Stimulated activated CD4-positive, alpha-beta T cell treated with anti-CD3 and anti-CD28 coated beads, Interleukin-12 subunit alpha, Interleukin-12 subunit beta, amount 100 ng/mL, for 48 hours (primary cell): ENCODE measurements at places on chromosomes 13 and 19.
A peak's percentile ranks its signal among the peaks of the same experiment; 100 is the strongest.

DNA sequence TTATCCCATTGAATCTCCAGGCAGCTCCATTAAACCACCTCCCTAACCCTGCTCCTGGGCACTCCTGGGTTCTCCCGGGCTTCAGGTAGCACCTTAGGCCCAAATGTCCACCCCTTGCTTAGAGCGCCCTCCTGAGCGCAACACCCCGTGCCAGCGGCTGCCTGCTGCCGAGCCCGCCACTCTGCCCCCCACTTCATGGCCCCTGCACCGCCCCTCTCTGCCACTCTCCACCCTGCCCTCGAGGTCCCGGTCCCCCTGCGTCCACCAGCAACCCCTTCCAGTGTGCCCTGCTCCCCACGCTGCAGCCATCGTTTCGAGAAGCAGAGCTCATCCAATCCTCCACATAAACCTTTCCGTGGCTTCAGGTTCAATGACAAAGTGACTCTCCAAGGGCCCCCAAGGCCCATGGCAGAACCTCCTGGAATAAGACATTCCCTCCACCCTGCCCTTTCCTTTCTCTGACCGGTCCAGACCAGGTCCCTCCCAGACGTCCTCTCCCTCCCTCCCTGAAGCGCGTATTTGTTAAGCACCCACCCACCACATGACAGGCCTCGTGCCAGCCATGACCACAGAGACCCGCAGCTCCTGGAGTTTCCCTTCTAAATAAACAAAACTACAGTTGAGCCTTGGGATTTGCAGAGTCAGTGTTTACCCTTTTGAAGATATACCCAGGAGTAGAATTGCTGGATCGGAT lies 66.6 kb downstream of the ARHGEF18 start:
- DNase-seq, result no peak

DNA sequence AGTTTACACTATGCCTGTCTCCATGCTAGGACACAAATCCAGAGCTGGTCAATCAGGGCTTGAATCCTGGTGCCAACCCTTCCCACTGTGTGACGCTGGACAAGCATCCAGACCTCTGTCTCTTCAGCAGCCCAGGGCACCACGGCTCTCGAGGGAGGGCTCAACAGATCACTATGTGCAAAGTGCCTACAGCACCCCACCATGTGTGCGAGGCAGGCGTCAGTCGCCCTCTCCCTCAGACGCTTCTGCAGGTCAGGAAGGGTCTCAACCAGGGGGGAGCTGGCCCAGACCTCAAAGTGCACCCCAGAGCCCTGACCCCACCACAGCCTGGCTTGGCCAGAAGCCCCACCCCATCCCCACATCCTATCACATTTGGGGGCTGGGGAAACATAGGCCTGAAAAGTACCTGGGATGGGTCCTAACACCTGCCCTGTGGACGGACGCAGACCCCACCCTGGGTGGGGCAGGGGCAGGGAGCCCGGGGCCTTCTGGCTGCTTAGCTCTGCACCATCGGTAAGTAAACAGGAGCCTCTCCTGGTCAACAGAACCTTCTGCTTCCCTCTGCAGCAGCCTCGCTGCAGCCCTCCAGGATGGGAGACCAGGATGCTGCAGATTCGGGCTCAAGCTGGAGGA lies 2.9 kb upstream of the C2CD4C start:
- no peak for DNase-seq

GRCh38 chr13:105403086-105403485 lies 1132.4 kb downstream of the EFNB2 start:
- DNase-seq, result no peak

DNA sequence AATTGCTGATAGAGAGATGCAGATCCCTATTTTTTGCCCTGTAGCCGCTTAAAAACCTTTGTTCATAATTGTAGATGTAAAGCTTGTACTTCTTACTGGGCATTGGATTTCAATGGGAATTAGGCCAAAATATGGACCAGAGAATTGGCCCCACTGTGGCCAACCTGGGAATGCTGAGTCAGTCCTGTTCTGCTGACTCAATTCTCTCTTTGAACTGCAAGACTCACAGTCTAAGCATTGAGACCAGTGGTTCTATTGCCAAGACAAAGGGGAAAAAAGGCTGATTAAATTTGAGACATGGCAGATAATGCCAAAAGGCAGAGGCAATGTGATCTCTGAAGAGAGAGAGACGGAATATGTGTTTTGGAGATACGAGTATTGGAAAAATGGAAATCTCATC lies 72.5 kb upstream of the UBL3 start:
- DNase-seq, result no peak

DNA sequence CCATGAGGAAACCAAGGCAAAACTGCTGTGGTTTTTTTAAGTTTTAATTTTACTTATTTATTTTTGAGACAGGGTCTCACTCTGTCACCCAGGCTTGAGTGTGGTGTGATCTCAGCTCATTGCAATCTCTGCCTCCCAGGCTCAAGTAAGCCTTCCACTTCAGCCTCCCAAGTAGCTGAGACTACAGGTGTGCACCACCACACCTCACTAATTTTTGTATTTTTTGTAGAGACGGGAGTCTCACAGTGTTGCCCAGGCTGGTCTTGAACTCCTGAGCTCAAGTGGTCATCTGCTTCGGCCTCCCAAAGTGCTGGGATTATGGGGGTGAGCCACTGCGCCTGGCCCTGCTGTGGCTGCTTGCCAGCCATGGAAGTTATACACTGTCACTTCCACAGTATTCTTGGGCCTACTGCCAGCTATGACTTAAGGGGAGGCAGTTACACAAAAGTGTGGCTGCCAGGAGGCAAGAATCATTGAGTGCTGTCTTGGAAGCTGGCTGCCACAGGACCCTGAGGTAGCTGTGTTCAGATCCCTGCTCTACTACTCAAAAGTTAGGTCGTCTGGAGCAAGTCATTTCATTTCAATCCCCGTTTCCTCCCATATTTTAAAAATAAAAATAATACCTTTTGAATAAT lies 12.7 kb downstream of the FARP1 start:
- DNase-seq, result no peak

- DNase-seq, result no peak
These were observed 3.2 kb downstream of the POLRMT start for GRCh38 chr19:629961-630714.

DNA sequence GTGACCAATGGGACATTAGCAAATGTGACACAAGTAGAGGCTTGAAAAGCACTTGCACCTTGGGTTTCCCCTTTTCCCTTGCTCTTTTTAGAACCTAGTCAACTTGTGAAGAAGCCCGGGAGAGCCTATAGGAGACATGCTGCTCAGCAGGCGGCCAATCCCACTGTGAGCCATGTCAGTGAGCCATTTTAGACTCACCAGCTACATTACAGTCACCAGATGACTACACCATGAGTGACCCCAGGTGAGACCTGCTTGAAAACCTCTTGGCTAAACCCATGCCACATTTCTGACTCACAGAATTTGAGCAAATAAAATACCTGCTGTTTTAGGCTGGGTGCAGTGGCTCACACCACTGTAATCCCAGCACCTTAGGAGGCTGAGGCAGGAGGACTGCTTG lies 317.5 kb downstream of the KLF12 start:
- DNase-seq, result no peak

DNA sequence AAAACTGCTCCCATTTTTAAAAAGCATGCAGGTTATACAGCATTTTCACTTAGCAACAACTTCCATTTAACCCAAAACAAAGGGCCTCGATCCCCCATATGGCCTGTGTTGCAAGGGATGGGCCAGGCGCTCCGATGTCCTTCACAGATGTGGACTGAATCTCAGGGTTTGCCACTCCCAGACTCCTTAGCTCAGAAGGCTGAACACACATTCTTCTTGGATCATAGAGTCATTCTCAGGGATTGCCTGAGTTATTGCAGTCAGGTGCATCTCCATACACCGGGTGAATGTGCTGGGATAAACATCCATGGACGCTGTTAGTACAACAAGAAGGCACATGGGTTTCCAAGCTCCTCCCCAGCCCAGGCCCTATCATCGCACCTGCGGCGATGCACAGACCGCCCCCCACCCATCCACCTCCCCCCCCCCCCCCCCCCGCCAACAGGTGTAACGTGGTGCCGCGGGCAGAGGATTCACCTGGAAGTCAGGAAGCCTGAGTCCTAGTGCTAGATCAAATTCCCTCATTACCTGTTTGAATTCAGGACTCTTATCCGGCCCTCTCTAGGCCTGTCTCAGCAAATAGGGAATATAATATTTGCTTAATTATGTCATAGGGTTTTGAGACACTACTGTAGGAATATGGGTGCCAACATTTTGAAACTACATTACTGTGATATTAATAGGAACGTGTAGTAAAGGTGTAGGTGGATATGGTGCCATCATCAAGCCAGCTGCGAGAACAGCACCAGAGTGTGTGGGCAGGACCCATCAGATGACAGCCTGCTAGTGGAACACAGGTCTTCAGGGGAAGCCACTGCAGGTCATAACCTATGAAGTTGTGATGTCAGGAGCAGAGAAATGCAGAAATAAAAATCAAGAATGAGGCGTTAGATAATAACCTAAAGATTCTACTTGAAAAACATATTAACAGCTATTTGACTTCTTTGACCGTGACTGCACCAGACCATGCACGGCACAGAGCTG lies 110.9 kb downstream of the SACS start:
- no peak for DNase-seq

DNA sequence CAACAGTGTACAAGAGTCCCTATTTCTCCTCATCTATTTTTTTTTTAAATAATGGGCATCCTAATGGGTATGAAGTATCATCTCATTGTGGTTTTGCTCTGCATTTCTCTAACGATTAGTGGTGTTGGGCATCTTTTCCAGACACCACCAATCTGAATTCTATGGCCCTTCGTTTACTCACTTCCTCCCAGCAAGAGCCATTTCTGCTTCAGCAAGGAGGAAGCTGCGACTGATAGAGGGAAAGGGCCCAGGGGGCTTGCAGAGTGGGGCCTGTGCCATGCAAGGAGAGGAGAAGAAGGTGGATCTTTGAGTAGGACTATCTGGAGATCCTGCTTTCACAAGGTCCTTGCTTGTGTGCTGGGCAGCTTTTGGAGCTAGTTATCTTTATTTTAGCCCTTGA lies 58.0 kb downstream of the USPL1 start:
- no peak for DNase-seq

DNA sequence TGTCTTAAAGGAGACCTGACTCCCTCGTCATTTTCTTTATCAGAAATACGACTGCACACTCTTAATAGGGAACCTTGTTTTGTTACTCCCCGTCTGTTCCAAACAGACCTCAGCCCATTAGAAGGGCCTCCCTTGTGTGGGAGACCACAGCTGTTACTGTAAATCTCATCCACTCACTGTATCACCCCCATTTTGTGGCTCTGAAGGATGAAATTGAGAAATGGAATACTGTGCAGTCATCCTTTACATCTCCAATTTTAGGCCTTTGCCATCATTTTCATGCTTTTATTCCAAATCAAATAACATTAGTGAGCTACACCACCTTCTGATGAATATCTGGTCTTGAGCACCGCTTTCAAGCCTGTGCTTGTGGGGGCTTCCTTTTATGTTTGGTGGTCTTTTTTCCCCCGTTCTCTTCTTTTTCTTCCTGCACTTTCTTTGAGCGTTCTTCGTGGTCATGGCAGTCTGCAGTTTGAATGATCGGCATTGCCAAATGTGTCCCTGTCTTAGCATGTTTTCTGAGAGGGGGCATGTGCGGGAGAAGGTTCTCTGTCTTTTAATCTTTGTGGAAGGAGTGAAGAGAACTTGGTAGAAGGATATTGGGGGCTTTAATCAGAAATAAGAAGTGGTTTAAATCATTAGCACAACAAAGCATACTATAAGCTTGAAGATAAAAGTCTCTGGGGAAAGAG lies 65.8 kb downstream of the GGACT start:
- no peak for DNase-seq

- no peak for DNase-seq
These were observed 61.0 kb downstream of the RASA3 start for GRCh38 chr13:114071410-114071809.

DNA sequence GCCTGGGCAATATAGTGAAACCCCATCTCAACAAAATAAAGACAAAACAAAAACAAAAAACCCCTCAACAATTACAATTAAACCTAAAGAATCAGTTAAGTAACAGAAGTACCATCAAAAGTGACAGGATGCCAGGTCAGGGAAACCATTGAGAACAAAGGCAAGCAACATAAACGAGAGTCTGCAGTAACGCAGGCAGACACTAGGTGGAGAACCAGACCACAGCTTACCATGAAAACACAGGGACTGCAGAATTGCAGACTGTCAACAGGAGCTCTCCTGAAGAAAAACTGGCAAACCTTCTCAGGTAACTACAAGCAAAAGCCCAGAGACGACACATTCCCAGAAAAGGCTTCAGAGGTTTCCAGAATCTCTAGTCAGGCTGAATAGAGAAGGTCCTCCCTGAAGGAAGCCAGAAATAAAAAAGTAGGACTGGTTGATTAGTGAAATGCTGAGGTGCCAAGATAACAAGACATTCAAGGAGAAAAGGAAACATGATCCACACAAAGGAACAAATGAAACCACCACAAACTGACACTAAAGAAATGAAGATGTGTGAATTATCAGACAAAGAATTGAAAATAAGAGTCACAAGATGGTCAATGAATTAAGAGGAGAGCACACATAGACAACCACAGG lies 2.2 kb upstream of the ZNF665 start:
- peak; percentile 63 for DNase-seq

GRCh38 chr13:19156013-19156825 lies 25.4 kb downstream of the TUBA3C start:
- no peak for DNase-seq

GRCh38 chr19:32675720-32676185 lies at the start of gene RGS9BP:
Gene RGS9BP (plus strand): TSS chr19:32675848. CDS start chr19:32676264, 416 bp downstream.
- no peak for DNase-seq

DNA sequence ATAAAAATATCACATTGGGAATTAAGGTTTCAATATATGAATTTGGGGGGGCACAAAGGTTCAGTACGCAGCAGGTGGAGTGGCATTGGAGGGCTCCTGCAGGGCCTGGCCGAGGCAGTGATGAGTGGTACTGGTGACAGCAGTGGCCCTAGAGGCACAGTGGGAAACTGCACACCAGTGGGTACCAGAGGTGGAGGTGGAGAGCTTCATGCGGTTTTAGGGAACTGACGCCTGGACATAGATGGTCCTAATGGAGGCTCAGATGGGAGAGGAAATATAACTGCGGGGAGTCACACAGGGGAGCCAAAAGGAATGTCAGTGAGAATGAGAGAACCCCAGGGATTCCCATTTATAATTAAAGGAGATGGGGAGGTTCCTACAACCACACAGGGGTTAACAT lies 156.2 kb downstream of the COG6 start:
- no peak for DNase-seq
